ENCODE measurements at places on chromosomes 3 and 15.

DNA sequence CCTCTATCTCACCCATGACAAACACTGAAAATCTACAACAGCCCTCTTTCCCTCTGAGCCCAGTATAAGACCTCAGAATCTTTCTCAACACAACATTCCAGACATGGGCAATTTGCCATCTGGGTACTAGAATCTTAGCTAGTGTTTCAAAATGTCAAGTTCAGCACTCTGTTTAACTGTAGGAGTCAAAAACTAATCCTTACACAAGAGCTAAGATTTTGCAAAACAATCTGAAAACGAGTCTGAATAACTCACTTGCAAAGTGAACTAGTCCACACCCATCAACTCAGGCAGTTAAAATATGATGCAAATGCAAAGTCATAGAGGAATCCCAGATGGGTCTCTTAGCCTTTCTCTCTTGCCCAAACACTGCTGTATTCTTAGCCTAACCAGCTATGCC lies 67.8 kb downstream of the GPR176 start:
- DNase-seq = no peak

DNA sequence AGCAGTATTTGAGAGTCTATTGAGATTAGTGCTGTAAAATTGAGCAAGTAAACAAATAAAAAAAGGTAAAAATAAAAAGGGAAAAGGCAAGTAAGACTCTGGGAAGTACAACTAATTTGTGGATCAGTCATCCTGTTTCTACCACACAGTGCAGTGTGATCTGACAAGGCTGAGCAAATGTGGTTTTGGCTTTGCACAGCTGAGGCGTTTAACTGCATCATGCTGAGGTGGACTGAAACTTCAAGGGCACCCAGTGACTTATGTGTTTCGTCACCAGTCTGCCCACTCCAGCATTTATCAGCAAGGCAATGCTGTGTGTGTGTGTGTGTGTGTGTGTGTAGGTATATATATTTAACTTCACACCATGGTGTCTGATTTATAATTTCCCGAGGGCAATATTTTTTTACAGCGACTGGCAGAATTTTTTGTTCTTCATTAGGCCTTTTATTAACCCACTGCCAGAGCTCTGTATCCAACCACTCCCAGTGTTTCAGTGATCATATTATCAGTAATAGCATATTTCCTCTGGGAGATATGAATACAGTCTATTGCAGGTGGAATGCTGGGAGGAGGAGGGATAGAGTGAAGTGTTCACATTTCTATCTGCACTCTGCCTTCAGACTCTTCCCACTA lies 131.5 kb upstream of the SATB1 start:
- DNase-seq = no peak

GRCh38 chr15:44471885-44472455 lies 44.5 kb downstream of the CTDSPL2 start:
- no peak for DNase-seq

DNA sequence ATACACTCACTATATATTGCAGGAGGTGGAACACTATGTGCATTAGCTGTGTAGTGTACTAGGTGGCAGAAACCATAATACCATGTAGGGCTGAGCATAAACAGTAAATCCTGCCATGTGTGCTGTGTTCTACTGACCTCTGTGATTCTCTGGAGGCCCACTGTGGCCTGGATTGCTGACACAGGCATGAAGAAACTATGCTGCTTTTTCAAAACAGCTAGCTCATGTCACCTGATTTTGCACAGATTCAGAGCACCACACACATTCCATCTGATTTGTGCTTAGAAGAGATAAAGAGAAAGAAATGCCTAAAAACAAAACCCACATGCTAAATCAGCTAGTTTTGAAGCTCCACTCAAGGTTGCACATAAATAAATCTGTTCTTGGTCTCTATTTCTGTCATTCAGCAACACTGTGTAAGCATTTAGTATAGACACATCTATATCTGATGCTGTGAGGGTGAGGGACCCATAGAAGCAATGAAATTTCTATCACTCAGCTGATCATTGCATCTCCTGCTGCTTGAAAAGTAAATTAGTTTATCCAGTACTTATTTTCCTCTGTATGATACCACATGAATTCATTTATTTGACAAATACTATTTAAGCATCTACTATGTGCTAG lies 1007.7 kb upstream of the SEMA6D start:
- DNase-seq = no peak

DNA sequence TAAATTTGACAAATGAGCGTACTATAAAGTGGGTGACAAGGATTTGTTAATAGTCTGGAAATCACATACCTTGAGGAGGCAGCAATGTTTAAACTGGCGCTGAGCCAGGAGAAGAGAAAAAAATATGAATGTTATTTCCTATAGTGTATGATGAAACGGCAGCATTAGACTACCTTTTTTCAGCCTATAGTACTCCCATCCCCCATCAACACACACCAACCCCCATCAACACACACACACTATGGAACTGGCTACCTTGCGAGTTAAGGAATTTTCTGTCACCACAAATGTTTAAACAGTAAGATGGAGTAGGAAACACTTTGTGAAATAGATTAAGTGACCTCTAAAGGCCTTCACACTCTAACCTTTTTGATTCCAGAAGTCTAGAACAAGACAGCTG lies 46.8 kb upstream of the ZCWPW2 start:
- no peak for DNase-seq

- DNase-seq = no peak
Observed at GRCh38 chr3:129628169-129628522, 21.7 kb upstream of the PLXND1 start.

DNA sequence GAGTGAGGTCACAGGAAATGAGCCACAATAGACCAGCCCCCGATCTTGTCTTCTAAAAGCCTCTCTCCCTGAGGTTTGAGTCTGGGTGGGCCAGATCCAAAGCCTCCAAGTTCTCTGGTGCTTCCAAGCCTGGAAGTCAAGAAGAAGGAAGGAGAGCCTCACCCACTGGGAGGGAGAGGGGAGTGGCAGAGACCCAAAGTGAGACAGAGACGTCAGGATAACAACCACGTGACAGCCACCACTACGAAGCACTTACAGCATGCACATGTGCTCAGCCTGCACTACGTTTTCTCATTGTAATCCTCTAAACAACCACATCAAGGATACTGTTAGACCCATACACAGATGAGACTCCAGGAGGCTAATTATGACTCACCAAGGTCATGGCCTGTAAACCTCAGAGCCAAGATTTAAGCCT lies 197.3 kb upstream of the LINGO1 start:
- DNase-seq = no peak

GRCh38 chr3:152183473-152183872 lies 85.3 kb upstream of the MBNL1 start:
- DNase-seq = peak; percentile 25

- DNase-seq = no peak
Observed at GRCh38 chr3:25021816-25022215, 406.2 kb upstream of the RARB start.

GRCh38 chr3:197023241-197023997 lies 6.2 kb downstream of the MELTF start:
- peak; percentile 83 for DNase-seq

DNA sequence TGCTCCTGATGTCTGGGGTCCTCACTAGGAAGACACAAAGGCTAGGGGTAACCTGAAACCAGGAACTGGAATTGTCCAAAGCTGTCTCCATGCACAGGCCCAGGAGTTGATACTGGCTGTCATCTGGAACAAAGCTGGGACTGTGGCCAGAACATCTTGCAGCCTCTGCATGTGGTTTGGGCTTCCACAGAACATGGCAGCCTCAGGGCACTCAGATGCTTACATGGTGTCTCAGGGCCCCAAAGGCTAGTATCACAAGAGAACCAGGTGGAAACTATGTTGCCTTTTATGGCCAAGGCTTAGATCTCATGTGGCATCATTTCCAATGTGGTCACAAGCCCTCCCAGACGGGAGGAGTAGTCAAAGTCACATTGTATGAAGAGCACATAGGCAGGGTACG lies 335.2 kb upstream of the TRIM42 start:
- DNase-seq = no peak

GRCh38 chr3:150114273-150114672 lies 143.6 kb upstream of the PFN2 start:
- no peak for DNase-seq

DNA sequence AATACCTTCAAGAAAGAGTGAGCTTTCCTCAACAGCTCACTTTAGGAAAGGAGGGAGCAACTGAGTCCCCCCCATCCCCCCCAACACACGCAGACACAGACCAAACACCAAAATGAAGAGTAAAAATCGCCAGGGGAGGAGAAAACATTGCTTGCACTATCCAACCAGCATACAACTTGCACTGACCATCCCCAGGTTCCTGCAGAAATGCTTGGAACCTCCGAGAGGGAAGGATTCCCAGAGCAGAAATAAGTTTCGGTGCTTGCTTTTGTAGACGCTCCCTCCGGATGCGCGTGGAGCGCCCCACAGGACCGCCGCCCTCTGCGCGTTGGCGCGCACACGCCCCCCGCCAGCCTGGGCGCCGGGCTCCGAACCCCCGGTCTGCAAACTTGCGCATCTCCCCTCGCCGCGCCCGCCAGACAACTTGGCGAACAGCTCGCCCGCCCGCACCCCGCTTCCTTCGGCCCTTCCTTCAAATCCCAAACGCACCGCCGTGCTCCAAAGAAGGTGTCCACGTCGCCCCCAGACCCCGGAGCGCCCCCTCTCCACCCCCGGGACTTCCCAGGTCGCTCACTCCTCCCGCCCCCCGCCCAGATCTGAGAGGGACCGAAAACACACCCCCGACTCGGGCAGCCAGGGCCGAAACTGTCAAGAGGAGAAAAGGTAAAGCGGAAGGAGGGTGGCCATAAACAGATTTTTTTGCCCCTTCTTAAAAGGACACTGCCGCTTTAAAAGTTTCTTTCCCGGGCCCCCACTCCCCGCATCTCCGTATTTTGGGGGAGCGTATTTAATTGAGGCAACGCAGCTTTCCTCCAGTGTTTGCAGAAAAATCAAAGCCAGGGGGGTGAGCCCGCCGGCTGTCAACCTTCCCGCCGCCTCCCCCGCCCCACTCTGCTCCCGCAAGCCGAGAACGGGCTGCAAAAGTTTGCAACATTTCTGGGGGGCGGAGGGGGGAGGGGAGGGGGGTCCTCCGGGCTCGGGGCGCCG lies 859 bp downstream of the RORA start:
- DNase-seq = peak; percentile 20

DNA sequence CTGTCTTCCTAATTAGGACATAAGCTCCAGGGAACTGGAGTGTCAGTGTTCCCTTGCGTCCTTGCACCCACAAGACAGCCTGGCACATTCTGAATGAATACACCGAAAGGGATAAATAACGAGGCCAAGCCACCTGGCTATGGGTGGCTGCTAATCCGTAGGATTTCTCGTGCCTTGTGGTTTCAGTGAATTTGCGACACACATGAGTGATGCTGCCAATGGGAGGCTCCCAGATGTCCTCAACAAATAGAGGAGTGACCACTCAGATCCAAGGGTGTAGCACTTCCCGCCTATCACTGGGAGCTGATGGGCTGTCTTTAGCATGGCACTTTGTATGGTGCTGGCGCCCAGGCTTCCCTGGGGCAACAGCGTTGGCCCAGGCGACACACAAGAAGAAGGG lies 43.4 kb downstream of the APBA2 start:
- DNase-seq = no peak

- DNase-seq = no peak
Observed at GRCh38 chr15:27175472-27176153, 204.6 kb downstream of the GABRG3 start.

DNA sequence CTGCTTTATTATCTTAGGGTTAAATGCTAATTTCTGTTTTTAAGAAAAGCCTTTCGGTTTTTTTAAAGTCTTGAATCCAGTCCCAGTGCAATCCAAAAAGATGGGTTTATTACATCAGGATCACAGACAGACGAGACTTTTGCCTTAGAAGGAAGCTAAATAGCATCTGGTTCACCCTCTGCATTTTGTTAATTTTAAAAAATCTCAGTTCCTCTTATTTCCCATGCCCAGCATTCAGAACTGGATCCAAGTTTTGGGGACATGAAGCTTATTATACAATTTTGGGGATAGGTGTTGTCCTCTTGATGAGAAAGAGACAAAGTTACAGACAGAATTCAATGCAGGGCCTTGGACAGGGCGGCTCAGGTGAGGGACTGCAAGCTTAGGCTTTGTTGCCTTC lies 181.5 kb upstream of the LYSMD4 start:
- no peak for DNase-seq

DNA sequence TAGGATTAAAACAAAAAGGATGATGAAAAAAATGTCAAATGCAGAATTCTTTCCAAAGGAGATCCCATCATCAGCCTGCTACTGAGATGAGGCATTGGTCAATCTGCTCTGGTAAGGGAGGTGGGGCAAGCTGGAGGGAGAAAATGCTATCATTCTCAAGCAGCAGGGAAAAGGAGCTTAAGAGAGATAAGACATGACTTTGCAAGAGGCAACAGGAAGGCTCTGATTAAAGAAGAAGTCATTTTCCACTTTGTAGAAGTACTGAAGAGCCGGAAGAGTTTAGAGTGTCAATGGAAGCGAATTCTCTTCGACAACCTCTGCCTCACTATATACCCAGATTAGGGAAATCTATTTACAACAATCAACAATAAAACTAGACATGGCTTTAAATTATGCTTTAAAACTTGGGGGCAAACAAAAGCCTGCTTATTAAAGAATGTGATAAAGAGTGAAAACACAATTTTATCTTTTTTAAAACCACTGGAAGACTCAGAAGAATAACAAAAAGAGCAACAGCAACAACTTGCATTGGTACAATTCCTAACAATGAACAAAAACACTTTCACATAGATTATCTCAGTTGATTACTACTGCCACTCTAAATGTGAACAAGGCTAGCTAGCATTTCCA lies 81.8 kb upstream of the NANOGP8 start:
- DNase-seq = no peak

DNA sequence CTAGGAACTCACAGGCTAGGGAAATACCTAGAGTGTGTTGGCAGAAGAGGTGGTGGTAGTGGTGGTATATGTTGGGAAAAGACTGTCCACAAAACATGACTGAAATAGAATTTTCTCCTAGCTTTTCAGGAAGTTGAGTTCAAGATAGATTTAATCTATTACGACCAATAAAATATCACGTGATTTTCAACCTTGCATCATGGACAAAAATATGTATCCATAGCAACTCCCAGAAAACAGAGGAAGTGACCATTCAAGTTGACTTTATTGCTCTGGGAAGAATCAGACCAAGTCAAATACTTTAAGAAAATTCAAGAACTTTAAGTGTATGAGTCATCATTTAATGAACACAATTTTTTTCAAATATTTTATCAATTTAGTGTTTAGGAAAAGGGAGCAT lies 347.0 kb upstream of the ZNF385D start:
- DNase-seq = no peak

DNA sequence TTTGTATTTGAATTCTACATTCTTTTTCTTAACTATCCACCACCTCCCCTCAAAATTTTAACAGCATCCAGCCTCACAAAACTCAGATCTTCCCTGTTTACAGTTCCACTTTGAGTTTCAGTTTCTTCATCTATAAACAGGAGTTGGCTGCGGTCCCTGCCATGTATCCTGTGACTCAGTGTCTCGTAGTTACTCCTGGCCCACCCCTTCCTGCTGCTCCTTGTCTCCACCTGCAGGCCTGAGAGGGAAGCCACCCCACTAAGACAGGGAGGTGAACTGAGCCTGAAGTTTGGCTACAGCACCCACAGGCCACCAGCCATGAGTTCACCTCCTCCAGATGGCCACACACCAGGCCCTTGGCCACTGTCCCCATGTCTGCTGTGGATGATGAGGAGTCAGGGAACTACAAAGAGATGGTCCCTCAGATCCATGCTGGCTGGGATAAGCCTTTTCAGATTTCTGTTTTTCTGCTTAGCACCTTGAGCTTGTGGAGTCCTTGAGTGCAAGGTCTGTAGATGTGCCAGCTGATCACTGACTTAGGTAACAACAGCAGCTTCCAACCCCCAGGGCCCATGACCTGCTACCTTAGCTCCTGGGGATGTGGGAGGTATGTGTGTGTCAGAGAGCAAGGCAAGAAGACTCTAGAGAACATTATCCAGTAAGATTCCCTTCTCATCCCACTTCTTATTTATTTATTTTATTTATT lies 37.5 kb downstream of the CD86 start:
- peak; percentile 50 for DNase-seq

- no peak for DNase-seq
Observed at GRCh38 chr3:113140876-113141275, 70.5 kb upstream of the BOC start.
